ENCODE measurements at places on chromosomes 2 and 18.
A peak's percentile ranks its signal among the peaks of the same experiment; 100 is the strongest.

DNA sequence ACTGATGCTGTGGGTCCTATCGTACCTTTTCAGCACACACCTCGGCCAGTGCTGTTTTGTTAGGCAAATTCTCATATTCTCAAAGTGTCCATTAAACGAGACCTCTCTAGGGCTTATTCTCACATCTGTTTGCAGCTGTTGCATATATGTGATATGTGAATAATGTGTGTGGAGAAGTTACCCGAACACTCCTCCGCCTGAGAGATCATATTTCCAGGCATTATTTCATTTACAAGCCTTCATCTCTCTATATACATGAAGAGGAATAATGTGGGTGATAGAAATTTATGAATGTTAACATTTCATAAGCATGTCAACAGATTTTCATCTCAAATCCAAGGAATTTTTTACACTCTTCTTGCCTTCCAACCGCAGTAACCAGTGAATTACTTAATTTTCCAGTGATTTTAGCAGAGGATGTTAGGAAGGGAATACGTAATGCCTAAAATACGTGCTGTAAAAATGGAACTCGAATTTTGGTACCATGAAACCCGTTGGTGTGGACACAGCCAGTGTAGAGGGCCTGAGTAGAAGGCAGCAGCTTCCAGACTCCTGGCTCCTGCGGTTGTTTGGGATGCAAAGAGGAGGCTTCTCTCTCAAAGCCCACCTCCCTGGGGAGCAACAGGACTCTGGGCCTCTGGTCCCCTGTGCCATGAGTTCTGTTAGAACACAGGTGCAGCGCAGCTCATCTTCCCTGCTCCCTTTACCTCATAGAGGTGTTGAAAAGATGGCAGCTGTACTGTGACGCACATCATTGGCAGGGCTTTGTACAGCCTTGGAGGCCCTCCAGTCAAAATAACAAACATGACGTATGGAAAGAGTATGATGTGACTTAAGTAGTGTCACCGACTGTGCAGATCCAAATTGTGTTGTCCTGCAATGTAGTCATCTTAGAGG lies 280.1 kb downstream of the NEDD4L start:
- no peak for DNase-seq

GRCh38 chr18:6022845-6023244 lies 127.5 kb upstream of the TMEM200C start:
- DNase-seq, result no peak

DNA sequence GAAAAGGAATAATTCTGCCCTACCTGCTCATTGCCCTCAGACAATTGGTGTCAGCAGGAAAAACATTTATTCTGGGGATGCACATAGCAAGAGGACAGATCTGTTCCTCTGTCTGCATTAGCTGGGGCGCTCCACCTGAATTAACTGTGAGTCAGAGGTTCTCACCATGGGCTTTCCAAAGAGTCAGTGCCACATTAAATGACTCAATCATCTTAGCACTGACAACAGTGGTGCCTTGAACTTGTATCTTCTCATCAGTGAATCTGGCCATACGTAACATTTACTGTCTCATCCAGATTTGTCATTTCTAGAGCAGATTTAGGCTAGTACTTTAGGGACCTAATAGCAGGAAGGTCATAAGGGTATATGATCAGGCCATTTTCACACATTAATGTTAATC lies 358.1 kb upstream of the CRIM1 start:
- DNase-seq, result peak; percentile 21

DNA sequence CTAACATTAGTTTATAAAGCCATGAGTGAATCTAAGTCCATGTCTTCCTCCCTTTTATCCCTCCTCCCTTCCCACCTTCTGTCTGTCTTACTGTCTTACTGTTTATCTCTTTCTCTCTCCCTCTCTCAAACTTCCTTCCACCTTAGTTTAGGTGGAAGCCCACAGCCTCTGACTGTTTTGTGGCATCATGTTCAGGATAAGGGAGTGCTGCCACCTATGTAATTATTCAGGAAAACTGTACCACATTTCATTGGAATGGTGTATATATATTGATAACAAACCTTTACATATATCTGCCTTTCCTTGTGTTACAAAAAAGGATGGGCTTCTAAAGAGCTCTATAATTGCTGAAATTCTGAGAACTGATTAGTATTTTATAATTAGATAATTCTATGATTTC lies 48.7 kb downstream of the NETO1 start:
- no peak for DNase-seq

- no peak for DNase-seq
These were observed 150.7 kb downstream of the TSN start for GRCh38 chr2:121906170-121906569.

DNA sequence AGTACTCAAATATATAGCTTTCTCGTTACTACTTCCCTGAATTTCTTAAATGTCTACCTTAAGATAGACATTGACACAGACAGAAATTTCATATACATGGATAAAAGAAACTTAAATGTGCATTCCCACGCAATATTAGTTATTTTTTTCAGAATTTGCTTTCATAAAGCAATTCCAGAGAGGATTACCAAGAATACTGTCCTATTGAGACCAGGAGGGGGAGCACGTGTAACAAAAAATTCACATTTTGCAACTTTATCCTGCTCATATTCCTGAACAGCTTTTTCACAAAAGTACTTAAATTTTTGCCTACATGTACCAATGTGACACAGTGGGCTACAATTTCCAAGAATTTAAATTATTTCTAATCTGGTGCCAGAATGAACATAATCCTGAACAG lies 30.7 kb upstream of the ERCC3 start:
- peak; percentile 67 for DNase-seq

GRCh38 chr2:189406586-189407233 lies 34.6 kb upstream of the WDR75 start:
- no peak for DNase-seq

- no peak for DNase-seq
These were observed 64.7 kb downstream of the AGAP1 start for GRCh38 chr2:235558572-235558971.

- no peak for DNase-seq
These were observed 182.0 kb upstream of the LINC00305 start for GRCh38 chr18:64330931-64331330.

- no peak for DNase-seq
These were observed 660.7 kb downstream of the GALR1 start for GRCh38 chr18:77910347-77910746.

DNA sequence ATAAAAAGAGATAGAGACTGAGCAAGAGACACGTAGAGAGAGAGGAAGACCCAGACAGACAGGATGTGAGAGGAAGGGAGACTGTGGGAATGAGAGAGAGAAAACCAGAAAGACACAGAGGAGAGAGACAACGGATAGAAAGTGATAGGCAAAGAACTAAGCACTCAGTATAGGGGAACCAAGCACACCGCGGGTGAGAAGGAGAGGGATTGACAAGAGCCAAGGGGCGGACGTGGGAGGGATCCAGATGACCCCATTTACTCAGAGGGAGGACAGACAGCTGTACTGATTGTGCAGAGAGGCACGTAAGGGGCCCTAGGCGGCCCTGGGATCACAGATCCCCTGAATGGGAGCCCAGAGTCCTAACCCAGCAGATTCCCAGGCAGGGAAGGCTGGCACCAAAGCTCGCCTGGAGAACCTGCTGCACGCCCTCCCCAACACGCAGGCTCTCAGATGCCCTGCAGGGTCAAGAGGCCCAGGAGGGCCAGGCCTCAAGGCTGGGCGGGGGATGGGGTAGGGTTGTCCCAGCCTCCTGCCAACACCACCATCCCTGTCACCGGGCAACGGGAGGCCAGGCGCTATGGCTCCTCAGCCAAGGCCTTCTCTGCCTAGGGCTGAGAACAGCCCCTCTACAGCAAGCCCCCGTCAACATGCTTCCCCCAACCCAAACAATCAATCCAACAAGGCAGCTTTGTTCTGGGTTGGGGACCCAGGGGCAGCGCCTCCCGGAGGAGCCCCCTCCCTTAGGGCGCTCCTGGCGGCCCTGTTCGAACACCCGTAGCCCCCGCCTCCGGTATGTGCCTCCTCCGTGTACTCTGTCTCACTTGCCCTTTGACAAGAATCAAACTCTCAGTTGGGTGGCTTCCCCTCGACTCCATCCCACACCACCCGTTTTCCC lies 579 bp downstream of the LOXL3 start:
- no peak for DNase-seq

GRCh38 chr2:225041207-225041850 lies 939 bp downstream of the DOCK10 start:
- no peak for DNase-seq

- no peak for DNase-seq
These were observed 858 bp downstream of the TPO start for GRCh38 chr2:1414121-1414520.

DNA sequence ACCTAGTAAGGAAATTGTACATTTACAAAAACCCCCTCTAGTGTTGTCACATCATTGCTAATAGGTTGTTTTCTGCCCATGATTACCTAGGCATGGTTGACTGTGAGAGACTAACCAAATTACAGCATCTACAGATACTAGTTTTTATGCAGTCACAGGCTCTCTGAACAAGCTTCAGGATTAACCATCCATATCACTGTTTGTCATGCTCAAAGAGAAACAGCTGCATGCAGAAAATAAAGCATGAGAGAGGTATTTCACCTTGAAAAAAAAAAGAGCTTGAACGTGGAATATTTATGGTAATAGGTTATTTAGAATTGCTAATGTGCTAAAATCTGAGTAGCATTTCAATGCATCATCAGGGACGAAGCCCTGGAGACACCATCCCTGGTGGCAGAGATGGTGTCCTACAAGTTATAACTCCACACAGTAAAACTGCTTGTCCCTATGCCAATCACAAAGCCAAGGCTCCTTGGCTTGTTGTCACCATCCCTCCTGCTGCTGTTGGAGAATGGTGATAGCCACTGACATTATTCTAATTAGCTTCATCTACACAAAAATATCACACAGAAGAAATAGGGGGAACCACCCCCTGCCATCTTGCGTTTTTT lies 5.4 kb downstream of the NEB start:
- DNase-seq, result peak; percentile 8

DNA sequence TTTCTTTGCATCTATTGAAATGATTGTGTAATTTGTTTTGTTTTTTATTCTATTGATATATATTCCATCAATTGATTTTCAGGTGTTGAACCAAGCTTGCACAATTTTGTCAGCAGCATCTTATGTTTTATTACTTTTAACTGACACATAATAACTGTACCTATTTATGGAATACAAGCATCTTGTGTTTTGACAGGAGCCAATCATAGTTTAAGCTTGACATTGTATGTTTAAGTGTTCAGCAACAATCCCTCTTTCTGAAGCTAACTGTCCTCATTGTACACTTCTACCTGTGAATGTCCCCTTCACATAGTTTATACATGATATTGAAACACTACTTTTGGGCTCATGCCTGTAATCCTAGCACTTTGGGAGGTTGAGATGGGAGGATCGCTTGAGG lies 1017.6 kb upstream of the GYPC start:
- no peak for DNase-seq

- no peak for DNase-seq
These were observed 12.8 kb upstream of the ONECUT2 start for GRCh38 chr18:57422313-57422872.

DNA sequence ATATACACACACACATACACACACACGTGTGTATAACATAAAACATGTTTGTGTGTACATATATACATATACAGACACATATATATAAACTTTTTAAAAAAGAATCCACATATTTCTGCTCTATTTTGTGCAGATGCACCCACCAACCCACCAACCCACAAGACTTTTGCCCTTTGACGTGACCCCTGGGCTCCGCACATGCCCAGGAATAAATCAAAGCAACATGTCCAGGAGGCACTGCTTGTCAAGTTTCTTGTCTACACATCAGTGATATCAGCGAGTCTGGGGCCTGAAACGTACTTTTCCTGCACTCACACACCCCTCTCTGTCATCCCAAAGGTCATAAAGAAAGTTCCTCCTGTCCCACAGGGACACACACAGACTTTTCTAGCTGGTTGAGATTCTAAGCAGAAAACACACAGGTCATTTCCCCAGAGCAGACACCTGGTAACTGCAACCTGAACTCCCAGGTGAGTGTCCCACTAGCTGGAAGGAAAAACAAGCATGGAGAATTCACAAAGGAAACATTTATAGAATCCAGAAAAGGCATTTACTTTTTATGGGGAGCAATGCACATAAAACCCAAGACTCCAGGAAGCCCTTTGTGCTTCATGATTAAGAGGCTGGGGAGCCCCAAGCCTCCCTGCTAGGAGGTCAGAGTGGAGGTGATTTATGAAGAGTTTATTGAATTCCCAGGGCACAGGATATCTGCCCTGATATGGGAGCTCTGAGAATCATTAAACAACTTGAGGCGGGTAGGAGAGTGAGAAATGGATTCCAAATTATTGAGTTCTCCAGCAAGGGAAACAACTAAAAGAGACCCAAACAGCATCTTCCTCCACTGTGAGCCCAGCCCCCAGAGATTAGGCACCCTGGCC lies 211.6 kb downstream of the MGAT5 start:
- no peak for DNase-seq

- DNase-seq, result no peak
These were observed 22.6 kb upstream of the CHN1 start for GRCh38 chr2:175027755-175028154.

GRCh38 chr2:181977661-181978350 lies 7.8 kb upstream of the PPP1R1C start:
- peak; percentile 45 for DNase-seq

DNA sequence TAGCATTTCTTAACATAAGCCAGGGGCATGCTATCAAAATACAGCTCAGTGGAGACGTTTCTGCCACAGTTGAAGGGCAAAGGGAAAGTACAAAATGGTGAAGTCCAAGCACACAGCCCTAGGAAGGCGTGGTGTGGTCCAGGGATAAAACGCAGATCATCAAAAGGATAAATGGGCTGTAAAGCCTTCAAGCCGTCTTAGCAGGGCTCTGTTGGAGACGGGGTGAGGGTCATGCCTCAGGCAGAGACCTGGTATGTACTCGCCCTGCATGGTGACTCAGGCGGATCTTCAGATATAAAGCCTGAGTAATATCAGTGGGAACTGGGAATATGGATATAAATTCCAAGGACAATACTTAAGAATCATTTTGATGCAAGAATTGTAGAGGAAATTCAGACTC lies 61.2 kb downstream of the NGEF start:
- peak; percentile 33 for DNase-seq

DNA sequence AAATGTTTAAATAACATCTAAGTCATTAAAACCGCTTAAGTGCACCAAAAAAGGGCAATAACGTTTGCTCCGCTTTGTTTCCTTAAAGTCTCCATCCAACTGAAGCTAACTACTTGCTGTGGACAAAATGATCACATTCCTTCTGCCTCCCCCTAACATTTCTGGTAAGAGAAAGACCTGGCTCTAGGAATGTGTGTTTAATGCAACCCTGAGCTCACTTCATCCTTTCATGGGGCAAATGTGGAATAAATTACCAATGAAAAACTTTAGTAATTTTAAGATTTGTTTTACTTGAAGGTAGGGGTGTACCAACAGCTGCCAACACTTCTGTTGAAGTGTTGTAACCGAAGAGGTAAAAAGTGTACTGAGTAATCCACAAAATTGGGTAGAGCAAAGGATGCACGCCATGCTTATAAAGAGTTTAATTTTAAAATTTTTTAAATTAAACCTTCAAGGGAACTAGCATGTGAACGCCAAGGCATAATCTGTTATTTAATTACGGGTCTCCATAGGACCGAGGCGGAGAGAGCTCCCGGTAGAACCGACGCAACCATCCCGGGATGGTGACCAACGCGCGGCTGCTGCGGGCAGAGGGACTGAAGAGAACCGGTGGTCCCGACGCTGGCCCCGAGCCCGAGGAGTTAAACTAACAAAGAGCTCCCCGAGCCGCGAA lies 1.1 kb downstream of the HNRNPLL start:
- peak; percentile 69 for DNase-seq
